Mammary epithelial cell (primary cell): ENCODE measurements at places on chromosomes 11 and 22. TPM values are rescaled to one million over a fixed set of nuclear protein-coding genes. Genes with fewer than 3 reads are reported as not detected.
A peak's percentile ranks its signal among the peaks of the same experiment; 100 is the strongest.

- DNase-seq, result peak; percentile 86
These were observed 32.3 kb downstream of the ARVCF start for GRCh38 chr22:19984201-19984753.

DNA sequence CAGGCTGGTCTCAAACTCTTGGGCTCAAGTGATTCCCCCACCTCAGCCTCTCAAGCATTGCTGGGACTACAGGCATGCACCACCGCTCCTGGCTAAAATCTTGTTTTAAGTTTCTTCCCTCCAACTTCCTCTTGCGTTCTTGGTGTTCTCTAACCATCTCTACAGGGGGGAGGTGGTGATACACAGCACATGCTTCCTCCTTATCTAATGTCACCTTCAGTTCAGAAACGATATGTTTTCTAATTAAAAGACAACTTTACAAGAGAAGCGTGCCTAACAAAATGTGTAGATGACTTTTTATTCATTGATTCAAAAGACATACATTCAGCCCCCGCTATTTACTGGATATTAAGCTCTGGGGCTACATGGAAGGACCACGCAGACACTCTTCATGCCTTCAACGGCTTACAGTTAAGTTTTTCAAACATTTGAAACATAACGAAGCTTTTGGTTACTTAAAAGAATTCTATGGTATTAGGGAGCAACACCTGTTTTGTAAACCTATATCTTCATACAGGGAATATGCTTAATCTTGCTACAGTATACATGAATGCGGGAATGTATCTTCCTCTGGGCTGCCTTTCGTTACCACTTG lies 933 bp upstream of the DLAT start:
- DNase-seq, result peak; percentile 1

DNA sequence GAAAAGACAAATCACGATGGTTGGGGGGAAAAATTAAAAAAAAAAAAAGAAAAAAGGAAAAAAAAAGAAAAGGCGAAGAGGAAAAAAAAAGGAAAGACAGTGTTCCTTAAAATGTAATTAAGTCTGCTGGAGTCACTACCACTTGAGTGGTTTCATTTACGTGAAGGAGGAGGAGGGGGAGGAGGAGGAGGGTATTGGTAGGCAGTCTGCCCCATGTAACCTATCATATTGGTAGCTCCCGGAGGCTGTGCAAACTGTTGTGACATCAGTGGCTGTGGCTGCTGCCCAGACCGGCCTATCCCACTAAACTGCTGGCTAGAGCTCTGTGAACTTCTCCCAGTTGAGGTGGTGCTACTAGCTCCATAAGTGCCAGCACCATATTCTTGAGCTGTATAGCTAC lies 17.9 kb downstream of the KDELR3 start:
- no peak for DNase-seq

DNA sequence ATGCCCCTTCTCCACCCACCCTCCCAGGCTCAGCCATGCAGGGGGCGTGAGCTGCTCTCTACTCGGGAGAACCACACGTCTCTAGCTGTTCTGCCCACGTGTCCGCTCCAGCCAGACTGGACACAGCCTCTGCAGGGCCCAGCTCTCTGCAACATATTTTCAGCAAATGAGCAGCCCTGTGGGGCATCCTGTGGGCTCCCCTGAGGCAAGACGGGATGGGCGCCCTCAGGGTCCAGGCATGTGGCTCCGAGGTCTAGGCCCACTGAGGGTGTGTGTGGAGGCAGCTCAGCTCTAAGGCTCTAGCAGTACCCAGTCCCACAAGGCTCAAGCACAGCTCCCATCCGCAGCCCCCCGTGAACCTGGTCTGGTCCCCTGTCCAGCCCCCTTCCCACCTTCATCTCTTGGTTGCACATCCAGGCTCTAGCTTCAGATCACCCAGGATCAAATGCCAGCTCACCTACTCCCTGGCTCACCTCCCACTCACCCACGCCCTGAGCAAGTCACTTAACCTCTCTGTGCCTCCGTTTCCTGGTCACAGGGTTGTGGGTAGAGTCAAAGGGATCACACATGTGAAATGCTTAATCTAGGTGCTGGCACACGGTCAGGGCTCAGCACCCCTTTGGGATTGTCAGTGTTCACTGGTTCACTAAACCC lies 57.8 kb upstream of the TCF20 start:
- no peak for DNase-seq

- no peak for DNase-seq
These were observed 93.3 kb downstream of the KCNQ1 start for GRCh38 chr11:2537896-2538724.

DNA sequence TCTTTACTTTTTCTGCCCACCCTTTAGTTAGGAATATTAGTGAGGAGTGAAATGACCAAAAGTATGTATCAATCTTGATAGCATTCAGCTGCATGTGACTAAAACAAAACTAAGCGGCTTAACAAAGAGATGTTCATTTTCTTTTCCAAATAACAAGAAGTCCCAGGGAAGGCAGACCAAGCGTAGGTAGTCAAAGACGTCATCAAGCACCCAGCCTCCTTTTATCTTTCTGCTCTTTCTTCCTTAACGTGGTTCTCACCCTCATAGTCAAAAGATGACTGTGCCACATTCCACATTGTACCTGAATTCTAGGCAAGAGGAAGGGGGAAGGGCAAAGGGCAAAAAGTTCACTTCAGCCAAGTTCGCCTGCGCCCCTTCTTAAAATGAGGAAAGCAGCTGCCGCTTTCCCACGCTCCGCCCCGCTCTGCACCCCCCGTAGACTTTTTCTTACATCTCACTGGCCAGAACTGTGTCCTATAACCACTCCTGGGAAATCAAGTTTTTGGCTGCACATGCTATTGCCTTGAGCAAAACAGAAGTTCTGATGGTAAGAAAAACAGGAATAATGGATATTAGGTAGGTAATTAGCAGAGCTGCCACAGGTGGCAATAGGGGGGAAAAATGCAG lies 14.6 kb upstream of the PGM2L1 start:
- DNase-seq, result peak; percentile 45

DNA sequence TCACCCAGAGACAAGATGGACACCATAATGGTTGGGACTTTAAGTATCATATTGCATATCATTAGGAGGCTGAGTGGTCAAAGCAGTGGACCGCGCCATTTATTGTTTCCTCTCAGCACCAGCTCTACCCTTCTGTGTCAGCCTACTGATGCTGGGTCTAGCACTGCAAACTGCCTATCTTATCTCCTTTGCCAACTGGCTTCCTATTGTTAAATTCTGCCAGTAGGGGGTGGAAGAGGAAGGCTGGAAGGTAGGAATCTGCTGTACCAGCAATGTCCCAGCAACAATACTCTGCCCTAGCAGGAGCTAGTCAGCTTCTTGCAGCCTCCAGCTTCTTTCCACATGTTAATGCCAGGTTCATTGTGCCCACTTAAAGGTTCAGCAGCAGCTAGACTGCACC lies 367.1 kb upstream of the PDGFD start:
- peak; percentile 3 for DNase-seq

DNA sequence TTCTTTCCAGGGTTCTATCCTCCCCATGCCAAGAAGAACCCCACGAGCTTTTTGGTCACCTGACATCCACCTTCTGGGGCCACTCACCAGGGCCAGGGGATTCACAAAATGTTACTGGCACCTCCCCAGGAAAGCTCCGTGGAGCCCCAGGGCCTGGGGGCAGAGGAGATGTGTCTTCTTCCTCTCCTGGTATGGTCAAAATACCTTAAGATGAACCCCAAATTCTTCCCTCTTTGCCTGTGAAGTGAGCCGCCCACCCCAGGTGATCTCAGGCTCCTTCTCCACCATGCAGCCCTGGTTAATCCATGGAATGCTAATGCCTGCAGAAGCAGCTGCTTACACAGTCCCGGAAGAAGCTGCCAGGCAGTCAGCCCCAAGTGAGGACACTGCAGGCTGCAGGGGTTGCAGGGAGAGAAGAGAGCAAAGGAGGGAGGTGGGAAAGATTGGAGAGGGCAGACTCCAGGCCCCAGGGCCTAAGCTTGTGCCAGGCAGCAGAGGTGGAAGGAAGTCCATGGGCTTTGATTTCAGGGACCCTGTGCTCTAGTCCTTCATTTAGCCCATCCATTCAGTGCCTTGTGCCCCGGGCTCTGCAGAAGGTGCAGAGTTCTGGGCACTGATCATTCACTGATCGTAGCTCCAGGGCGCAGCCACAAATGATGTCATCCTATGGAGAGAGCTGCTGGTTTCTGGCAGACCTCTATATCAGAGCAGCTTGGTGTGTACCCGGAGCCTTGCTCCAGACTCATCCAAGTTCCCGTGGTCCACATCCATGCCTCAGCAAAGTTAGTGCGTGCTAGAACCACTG lies 127.9 kb upstream of the NECTIN1 start:
- DNase-seq, result no peak

- no peak for DNase-seq
These were observed 10.9 kb upstream of the SC5D start for GRCh38 chr11:121281698-121282097.

DNA sequence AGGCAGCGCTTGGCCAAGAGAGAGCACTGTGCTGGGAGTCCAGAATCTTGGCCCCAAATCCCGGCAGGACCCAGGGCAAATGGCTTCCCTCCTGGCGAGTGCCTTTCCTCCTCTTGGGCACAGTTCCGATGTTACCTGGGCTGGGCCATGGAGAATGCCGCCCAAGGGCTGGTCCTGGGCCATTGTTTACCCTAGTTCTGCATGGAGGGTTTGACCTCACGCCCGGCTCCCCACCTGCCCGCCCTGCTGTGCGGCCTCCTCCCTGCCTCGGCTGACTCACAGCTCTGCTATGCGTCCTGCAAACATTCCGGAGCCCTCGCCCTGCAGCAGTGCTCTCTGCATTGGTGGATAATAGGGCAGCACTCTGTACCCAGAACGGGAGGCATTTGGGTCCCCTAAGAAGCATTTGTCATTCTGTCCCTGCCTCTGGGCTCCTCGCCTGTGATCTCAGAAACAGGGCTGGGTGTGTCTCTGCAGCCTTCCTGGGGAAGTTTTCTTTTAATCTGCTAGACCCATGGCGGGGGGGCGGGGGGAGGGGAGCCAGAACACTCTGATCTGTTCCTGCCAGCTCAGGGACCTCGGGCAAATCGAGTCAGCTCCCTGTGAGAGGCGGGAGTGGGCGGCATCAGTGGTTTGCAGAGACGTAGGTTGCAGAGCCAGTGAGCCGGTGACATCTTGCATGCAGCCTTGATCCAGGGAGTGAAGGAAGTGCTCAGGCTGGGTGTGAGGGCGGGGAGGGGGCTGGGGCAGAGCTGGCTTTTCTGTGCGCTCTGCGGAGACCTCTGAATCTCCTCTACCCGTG lies 32.9 kb upstream of the SMIM38 start:
- peak; percentile 85 for DNase-seq

- no peak for DNase-seq
These were observed 609.3 kb upstream of the CCDC90B start for GRCh38 chr11:83895516-83895915.

GRCh38 chr11:31325160-31325559 lies 44.4 kb downstream of the DCDC1 start:
- DNase-seq, result peak; percentile 68

- DNase-seq, result peak; percentile 25
These were observed at the start of gene TUBA8 for GRCh38 chr22:18110194-18110953. TUBA8 (plus strand) TSS chr22:18110809; CDS start chr22:18110866, 57 bp downstream.

- no peak for DNase-seq
These were observed 45.7 kb downstream of the DBX1 start for GRCh38 chr11:20114588-20114987.

Gene TMA7B
- total RNA-seq, result not detected in 2 replicates

DNA sequence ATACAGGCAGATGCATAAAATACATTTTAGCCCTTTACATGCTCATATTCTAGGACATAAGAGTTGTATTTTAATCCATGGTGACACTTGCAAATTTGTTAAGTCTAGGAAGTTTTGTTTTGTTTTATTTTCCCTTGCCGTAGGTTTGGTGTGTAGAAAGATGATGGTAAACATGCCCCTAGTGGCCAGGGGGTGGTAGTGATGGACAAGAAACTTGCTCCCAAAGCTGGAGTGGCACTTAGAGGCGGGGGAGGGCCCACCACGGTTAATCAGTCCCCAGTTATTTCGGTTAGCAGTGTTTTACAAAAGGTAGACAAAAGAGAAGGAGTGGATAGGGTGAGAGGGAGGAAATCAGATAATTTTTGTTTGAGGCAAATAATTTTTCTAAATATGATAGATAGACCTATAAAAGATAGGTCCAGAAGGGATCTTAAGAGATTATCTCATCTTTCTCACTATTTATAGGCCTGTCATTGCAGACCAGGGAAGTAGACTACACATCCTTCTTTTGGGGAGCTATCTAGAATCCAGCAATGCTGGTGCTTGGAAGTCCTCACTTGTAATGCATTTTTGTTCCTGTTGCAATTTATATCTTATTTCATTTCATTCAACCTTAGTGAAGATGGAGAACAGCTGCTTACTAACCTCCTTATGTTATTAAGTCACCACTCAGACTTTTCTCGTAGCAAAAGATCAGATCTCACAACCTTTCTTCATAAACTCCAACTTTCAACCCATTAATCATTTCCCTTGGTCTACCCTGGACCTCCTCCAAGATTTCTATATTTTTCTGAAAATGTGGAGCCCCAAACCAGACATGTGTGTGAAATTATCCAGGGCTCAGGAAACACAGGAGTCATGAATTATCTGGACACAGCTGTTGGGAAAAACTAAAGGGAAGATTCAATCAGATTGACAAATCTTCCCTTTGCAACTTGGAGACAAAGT lies 5.9 kb upstream of the BDNF start:
- DNase-seq, result no peak

Gene CALCA
- not detected for total RNA-seq

Gene FGF3
- not detected in 2 replicates for total RNA-seq

Gene INS
- not detected in 2 replicates for total RNA-seq

Gene SLC22A9
- total RNA-seq, result not detected

Gene SLC37A2
- total RNA-seq, result 58.5 and 85.5 TPM in 2 replicates

DNA sequence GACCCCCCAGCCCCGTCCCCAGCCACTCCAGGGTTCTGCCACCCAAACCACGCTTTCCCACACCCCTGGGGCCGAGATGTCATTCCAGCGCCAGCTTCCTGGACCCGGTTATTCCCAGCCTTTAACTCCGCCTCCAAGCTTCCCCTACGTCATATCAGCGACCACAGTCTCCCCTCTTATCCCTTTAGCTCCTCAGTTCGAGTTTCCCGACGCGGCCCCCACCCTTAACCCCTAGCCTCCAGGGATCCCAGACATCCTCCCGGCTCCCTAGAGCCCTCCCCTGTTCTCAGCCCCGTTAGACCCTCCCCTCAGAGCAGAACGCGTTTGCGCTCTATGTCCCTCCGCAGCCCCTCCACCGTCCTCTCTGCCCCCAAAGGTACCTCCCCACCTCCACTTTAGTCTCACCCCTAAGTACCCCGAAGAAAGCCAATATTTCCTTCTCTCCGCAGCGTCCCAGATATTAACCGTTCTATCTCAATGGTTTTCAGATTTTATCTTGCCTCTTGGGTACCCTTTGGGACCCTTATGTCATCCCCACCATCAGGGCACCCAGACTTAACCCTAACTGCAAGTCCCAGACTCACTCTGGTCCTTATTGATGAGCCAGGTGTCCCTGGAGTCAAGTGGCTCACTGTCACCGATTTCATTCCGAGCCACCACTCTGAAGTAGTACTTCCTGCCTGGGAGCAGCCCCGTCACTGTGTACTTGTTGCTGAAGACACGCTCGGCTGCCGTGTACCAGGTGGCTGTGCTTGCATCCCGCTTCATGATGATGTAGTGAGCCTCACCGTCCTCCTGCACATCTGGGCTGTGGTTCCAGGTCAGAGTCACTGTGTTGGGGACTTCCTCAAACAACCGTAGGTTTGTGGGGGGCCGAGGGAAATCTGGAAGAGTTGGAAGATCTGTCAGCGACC lies 8.0 kb downstream of the TMEM86A start:
- DNase-seq, result no peak
